Caco-2 (cell line): ENCODE measurements at places on chromosomes 11 and 22. TPM values are rescaled to one million over a fixed set of nuclear protein-coding genes. Genes with fewer than 3 reads are reported as not detected.

The ANGPTL5 gene
- total RNA-seq = not detected in 2 replicates

The FGF4 gene
- not detected in 2 replicates for total RNA-seq

DNA sequence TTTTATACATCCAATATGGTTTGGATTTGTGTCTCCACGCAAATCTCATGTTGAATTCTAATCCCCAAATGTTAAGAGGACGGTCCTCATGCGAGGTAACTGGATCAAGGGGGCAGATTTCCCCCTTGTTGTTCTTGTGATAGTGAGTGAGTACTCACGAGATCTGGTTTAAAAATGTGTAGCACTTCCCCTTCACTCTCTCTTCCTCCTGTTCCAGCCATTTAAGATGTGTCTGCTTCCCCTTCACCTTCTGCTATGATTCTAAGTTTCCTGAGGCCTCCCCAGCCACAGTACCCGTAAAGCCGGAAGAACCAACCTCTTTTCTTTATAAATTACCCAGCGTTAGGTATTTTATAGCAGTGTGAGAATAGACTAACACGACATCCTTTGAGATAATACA lies 98.6 kb downstream of the TTC28 start:
- DNase-seq = no peak

GRCh38 chr11:95088946-95089619 lies 563 bp upstream of the ENDOD1 start:
- DNase-seq = no peak
